Mucosa of gallbladder (tissue), 1 donor: ENCODE measurements at places on chromosomes 3 and 15. TPM values are rescaled to one million over a fixed set of nuclear protein-coding genes. Genes with fewer than 3 reads are reported as not detected.
A peak's percentile ranks its signal among the peaks of the same experiment; 100 is the strongest.

GRCh38 chr15:42080919-42081830, 13.2 kb downstream of the PLA2G4D start:
- DNase-seq: no peak

The SPINK8 gene
- not detected for total RNA-seq

GRCh38 chr15:74958320-74958907, 1.8 kb upstream of the RPP25 start:
- DNase-seq: peak; percentile 59

DNA sequence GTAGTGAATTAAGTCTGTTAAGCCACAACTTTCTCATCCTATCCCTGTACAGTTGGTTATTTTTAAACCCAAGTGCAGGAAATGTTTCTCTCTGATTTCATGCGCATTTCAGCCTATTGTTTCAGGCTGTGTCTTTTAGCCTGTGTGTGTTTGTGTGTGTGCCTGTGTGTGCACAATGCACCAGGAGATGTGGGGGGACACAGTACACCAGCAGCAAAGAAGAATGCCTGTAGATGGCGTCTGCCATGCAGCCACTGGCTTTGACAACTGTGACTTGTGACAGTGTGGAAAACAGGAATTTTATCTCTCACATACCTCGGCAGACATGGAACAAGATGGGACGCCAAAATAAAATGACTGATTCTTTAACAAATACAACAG, 43.6 kb upstream of the PLXNA1 start:
- no peak for DNase-seq

DNA sequence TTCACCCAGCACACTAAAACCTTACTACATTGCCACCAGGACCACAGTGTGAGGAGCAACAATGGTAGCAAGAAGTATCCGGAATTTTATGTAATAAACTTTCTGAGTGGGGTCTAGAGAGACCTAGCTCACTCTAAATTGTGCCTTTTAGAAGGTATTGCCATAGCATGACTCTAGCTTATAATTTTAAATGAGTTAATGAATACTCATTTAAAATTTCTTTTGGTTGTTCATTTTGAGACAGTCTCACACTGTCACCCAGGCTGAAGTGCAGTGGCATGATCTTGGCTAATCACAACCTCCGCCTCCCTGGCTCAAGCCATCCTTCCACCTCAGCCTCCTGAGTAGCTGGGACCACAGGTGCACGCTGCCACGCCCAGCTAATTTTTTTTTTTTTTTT, 26.2 kb downstream of the EDC3 start:
- no peak for DNase-seq

The KIF7 gene
- 6.1 TPM for total RNA-seq

The HIGD2B gene
- total RNA-seq: not detected

GRCh38 chr15:76274226-76274625, 37.0 kb downstream of the ETFA start:
- DNase-seq: no peak
